ENCODE measurements at places on chromosomes 7 and 10.

DNA sequence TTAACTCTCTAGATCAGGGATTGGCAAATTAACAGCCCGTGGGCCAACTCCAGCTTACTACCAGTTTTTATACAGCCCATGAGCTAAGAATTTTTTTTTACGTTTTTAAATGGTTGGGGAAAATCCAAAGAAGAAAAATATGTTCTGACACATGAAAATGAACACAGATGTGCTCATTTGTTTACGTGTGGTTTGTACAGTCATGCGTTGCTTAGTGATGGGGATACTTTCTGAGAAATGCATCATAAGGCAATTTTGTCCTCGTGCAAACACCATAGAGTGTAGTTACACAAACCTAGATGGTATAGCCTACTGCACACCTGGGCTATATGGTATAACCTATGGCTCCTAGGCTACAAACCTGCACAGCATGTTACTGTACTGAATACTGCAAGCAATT, 8.3 kb upstream of the SMKR1 start:
- no peak for DNase-seq

DNA sequence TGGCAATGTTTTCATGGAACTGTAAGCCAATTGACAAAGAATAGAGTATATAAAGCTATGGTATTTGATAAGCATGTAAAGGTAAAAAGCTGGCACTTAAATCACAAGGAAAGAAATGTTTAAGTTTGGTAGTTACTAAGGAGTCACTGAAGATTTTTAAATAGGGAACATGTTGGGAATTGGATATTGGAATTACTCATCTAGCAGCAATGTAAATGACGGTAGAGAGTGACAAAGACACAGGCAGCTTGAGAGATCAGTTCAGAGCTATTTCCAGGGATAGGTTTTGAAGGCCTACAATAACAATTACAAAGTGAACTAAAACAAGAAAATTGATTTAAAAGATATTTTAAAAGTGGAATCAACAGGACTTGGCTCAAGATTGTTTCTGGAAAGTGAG, 36.8 kb downstream of the SP8 start:
- no peak for DNase-seq

GRCh38 chr7:148400101-148400500, 190.5 kb upstream of the C7orf33 start:
- DNase-seq, result no peak

- no peak for DNase-seq
Observed at GRCh38 chr7:70426249-70426880, 705.6 kb upstream of the GALNT17 start.

GRCh38 chr10:15710455-15710854, 9.3 kb downstream of the ITGA8 start:
- DNase-seq, result no peak

GRCh38 chr7:16795624-16796023, 9.2 kb downstream of the AGR2 start:
- no peak for DNase-seq

DNA sequence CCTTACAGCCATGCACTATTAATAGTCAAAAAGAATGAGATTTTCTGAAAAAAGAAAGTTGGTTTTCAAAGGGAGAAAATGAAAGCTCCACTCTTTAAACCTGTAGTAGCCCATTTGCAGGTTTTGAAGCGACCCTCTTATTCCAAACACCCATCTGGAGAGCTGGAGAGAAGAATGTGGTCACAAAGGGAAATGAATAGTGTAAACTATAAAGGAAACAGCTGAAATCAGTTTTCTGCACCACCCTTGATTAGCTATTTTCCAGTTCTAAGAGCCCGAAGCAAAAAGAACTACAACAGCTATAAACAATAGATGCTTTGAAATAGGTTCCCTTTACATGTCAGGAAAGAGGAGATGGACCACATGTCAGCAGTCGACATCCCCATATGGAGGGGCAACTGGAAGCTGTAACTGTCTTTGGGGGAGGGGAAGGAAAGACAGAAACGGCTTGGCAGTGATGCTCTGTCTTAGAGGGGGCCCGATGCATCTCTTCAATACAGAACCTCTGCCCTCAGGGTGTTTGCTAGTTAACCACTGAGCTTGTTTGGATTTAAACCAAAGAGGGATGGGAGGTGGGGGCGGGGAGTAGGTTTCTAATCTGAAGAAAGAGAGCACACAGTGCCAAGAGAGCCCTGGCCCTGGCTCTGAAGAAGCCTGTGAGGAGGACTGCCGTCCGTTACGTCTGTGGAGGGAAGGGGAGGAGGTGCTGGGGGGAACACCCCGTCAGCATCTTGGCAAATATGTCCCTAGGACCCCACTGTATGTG, 55.3 kb downstream of the CPVL start:
- no peak for DNase-seq

GRCh38 chr10:35783305-35783838, 141.3 kb upstream of the FZD8 start:
- no peak for DNase-seq

- DNase-seq, result no peak
Observed at GRCh38 chr10:26479766-26480492, 41.8 kb downstream of the APBB1IP start.

DNA sequence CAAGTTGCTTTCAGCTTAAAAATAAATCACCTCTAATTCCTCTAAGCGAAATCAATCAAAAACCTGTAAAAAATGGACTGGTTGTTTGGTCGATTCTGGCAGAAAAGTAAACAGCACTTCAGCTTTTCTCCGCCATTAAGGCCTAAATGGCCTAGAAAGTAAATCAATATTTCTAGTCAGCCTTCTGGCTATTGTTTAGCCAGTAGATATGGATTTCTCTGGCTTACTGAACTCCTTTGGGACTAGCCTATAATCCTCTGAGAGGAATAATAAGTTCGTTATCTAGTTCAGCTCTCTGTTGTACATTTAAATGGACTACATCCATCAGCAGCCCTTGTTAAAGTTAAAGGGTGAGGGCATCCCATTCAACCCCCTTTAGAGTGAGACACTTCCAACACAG, 400.1 kb upstream of the ETV1 start:
- no peak for DNase-seq

GRCh38 chr10:123150271-123150985, 2.5 kb downstream of the HMX2 start:
- no peak for DNase-seq

- no peak for DNase-seq
Observed at GRCh38 chr7:158798741-158799140, 30.6 kb downstream of the ESYT2 start.

- no peak for DNase-seq
Observed at GRCh38 chr7:43351683-43352082, 231.2 kb upstream of the STK17A start.

DNA sequence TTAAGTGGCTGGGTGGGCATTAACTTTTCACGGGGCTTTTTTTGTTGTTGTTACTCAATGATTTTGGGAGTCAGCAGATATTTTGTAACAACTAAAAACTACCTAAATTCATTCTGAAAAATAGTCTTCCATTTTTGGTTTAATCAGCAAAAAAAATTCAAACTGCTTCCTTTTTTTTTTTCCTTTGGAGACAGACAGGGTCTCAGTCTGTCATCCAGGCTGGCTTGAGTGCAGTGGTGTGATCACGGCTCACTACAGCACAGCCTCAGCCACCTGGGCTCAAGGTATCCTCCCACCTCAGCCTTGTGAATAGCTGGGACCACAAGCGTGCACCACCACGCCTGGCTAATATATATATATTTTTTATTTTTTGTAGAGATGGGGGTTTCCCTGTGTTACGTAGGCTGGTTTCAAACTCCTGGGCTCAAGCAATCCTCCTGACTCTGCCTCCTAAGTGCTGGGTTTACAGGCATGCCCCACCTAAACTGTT, 36.5 kb downstream of the SKIDA1 start:
- DNase-seq, result no peak

- DNase-seq, result no peak
Observed at GRCh38 chr7:27843584-27844305, 103.8 kb downstream of the TAX1BP1 start.

DNA sequence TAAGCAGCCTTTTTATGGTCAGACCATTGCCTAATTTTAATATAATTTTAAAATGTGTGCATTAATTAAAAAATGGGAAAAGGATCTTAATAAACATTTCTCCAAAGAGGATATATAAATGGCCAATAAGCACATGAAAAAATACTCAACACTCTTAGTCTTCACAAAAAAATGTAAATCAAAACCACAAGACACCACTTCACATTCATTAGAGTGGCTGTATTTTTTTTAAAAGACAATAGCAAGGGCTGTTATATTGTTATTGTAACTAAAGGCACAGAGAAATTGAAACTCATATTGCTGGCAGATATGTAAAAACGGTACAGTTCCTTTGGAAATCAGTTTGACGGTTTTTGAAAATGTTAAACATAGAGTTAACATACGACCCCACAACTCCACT, 3.2 kb upstream of the CROT start:
- no peak for DNase-seq

DNA sequence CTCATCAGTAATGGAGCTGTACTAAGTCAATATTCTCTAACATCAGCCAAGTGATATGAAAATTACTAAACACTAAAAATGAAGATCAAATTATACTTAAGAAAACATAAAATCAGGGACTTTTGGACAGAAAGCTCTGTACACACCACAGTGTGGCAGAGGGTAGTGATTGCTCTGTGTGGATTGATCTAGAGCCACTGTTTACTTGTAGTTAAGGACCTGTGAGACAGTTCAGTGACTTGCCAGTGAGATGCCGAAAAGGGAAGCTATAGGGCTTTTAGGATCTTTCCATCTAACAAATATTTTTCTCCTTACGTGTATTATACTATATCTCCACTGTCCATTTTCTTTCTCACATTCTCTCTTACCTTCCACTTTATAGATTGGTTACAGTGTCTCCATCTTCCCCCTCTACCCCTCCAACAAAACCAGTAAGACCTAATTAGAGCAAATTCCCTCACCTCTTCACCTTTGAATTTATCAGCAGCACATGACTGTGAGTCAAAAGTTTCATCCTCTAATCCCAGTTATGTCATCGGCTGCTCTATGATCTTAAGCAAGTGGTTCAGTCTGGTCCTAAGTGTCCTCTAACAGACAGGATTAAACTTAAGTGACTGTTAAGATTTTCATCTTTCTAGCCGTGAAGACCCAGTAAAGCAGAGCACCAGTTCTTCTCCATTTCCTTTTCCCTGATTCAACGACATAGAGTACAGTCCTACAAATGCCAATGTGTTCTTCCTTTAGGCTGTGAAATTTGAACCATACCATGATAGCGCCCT, 6.9 kb downstream of the PIK3CG start:
- DNase-seq, result no peak

DNA sequence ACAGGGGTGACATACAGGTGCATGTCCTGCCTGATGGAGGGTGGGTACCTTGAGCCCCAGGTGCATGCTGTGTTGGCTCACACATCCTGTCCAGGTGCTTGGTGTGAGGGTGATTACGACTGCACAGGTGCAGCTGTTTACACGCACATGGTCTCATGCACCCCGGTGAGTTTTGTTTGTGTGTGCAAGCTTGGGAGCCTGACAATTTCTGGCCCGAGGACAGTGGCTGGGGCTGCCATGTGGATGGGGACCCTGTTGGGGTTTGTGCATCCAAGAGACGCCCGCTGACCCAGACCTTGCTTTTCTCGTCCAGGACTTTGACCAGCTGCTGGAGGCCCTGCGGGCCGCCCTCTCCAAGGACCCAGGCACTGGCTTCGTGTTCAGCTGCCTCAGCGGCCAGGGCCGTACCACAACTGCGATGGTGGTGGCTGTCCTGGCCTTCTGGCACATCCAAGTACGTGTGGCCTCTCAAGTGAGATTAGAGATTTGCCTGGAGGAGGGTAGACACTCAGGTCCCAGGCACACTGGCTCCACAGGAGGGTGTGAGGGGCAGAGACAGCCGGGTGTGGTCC, 61.7 kb downstream of the PRF1 start:
- DNase-seq, result no peak

DNA sequence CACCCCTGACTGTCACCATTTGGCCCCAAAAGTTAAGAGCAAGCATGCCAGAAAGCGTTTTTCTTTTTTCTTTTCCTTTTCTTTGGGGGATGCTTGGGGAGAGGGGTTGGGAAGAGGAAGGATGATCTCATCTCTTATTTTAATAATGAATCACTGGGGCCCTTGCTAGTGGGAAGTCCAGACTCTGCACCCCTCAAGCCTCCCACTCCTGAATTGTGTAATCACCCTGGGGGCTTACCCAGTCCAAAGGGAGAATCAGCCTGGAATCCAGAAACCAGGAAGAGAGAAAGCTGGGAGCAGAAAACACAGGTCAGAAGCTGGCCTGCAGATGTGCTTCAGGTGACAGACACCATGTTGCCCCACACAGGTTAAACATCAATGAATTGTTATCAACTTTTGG, 14.7 kb upstream of the HABP2 start:
- no peak for DNase-seq

DNA sequence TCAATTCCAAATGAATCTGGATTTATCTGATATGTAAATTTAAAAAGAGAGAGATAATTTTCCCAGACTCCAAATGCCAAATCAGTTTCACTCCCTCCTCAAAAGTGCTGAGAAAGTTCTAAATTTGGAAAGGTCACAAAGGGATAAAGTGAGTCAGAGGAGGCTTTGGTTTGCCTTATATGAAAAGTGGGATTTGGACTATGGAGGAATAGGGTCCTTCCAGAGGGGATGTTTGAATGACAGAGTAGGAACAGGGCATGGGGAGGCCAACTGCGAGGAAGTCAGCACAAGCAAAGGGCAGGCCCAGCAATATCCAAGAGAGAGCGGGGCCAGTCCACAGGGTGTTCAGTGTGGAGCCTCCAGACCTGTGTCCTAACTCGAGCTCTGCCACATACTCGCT, 9.8 kb upstream of the FAS start:
- DNase-seq, result no peak

DNA sequence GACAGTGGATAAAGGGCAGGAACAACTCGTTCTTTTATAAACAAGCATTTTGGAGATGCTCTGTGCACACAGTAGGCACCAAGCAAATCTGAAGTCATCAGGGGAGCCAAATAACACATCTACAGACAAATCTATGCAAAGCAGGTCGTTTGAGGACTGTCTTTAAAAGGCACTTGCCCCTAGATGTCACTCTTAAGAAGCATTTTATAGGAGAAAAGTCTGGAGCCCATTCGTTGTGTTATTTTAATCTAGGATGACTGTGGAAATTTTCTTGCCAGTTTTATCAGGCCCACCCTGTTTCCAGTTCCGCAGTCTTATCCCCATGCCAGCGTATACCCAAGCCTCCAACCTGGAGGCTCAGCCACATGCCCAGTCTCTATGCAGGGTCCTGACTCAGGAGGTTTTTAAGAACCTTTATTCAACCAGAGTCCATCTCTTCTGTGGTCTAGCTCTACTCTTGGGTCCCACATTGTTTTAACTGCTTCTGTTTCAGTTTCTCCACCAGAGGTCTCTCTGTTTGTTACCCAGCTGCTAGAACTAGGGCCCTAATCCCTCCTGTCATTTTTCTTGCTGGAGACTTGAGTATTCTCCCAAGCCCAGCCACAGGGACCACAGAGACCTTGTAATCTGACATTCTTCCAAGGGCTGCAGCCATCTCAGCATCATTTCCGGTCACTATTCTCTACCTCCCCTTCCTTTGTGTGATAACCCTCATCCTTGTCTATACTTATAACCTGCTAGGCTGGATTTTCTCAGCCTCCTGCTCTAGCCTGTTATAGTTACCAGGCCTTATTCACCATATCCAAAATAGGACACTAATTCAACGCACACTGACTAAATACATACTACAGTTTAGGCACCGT, 26.7 kb downstream of the PIK3CG start:
- no peak for DNase-seq

- no peak for DNase-seq
Observed at GRCh38 chr10:75379212-75379724, 22.3 kb downstream of the ZNF503 start.

- no peak for DNase-seq
Observed at GRCh38 chr10:130805635-130806030, 505.9 kb downstream of the TCERG1L start.
